ENCODE measurements at places on chromosomes 4 and X.

DNA sequence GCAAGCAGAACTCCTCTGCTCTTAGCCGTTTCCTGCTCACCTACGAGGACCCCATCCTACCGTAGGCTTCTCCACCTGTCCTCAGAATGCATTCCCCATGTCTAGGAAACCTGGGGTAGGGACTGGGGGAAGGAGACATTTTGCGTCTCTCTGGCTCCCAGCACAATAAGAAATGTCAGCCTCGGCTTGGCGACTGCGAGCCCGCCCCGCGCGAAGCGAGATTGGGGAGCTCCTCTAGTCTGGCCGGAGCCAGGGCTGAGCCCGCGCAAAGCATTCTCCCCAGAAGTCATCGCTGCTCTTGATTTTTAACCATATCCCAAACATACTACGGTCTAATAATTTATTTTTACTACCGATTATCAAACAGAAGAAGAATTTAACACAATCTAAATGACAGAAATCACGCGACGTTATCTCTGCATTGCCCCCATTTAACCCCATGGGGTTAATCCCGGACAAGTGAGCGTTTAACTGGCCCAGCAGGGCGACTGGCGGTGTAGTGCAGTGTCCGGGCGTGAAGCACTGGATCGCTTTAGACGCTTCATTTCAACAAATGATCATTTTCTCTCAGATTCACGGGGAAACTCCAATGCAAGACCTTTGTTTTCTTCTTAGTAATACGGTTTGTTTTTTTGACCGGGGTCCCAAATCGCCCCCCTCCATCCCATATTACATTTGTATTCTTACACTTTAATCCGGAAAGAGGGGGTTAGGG, 8.0 kb upstream of the PITX2 start:
- DNase-seq: no peak

- no peak for DNase-seq
Observed at GRCh38 chr4:98193459-98194105, 50.3 kb upstream of the STPG2 start.

- DNase-seq: no peak
Observed at GRCh38 chr4:141409556-141409955, 188.9 kb downstream of the ZNF330 start.

DNA sequence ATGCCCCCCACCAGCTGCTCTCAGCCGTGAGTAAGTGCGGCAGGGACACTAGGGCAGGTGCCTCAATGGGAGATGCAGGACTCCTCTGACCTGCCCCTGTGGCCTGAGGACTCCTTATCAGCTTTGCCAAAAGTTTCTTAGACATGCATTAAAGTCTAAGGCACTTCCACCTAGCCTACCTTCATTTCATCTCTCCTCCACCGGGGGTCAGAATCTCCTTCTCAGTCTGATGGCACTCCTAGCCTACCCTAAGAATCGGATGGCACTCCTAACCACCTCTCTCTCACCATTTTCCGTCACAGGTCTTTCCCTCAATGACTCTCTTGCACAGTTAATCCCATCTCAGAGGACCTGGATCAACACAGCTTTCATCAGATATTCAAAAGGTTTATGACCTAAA, 85.9 kb downstream of the OTC start:
- DNase-seq: no peak

GRCh38 chr4:62232814-62233213, 1032.7 kb downstream of the ADGRL3 start:
- no peak for DNase-seq

DNA sequence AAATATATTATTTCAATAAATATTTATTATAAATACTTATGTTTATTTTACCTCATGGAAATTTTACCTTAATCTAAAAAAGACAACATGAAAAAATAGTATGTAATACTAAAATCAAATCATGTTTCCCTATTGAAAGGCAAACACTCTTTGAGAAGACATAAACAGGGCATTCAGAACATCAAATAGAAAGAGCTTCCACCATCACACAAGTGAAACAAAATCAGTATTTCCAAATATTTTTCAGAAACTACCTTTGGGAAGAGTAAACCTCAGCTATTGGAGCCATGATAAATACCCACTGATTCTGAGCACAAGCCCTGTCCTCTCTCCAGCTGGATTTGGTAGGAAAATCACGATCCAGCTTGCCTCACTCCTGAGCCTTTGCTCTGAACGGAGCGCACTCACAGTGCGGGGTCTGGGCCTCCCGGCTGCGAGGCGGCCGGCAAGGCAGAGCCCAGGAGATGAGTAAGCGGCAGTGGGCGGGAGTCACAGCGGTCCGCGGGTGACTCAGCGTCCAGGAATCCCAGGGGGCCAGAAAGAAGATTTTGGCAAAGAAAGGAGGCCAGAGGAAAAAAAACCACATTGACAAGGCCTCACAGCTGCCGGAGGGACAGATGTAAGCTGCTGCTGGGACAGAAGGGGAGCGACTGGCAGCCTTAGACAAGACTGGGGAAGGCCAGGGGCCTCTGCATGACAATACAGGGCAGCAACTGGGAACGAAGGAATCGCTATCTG, 14.7 kb upstream of the ANXA5 start:
- DNase-seq: peak; percentile 37

- no peak for DNase-seq
Observed at GRCh38 chr4:98639523-98639922, 18.9 kb downstream of the TSPAN5 start.

DNA sequence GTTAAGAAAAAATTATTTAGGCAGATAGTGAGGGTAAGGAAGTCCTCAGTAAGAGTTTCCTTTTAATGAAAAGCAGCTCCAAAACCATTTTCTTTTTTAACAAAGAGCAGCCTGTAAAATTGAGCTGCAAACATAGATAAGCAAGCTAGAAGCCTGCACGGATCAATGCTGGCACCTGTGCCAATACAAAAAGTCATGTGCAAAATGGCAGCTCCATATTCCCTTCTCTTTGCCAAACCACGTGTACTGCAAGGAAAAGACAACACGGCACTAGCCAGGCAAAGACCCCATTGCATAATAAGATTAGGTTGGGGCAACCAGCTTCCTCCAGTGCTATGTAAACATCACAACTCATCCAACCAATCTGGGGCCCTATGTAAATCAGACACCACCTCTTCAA, 268.4 kb upstream of the INTU start:
- no peak for DNase-seq

- no peak for DNase-seq
Observed at GRCh38 chr4:53963336-53963735, 101.1 kb downstream of the CHIC2 start.

DNA sequence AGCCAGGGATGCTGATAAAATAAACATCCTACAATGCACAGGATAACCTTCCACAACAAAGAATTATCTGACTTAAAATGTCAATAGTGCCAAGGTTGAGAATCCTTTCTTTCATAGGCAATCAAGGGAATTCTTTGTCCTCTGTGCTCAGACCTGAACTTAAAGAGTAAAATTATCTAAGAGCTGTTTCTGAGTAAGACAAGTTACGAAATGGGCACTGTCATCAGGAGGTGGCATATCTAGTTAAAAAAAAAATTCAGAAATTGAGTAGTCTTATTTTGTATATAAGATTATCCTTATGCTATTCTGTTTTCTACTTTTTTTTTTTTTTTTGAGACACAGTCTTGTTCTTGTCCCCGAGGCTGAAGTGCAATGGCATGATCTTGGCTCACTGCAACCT, 3.3 kb upstream of the RAB33B start:
- no peak for DNase-seq

DNA sequence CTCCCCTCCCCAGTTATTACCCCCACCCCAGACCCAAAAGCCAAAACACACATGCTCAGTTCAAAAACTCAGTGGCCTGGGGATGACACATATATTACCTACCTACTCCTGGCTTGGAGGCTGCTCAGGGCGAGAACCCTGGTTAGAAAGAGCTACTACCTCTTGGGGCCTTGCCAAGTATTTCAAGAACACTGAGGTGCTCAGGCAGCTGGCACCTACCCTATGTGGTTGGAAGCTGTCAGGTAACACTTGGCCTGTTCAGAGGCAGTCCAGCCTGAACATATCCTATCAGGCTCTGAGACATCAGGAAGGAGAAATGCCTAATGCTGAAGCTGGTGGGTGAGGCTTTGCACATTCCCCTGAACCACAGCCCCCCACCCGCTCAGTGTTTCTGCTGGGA, 4.9 kb downstream of the BCAP31 start:
- DNase-seq: no peak

- DNase-seq: peak; percentile 47
Observed at GRCh38 chrX:47311932-47312774, 58.2 kb upstream of the ZNF157 start.

- no peak for DNase-seq
Observed at GRCh38 chrX:41164449-41164848, 79.2 kb downstream of the USP9X start.

DNA sequence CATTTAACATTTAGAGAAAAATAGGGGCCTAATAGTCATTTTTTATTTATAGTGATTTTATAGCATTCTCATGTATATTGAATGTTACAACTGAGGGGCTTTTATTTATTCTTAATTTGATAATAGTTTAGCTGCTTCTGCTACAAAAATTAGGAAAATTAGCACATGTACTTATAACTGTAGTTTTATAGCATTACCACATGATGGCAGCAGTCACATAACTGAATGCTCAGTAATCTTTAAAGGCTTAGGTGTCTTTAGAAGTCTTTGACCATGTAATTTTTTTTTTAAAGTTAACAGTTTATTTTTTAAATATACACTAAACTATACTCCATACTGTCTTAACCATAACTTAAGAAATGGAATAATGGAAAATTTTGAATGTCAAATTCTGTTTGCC, 136.6 kb downstream of the STAG2 start:
- DNase-seq: no peak

- no peak for DNase-seq
Observed at GRCh38 chr4:156961196-156962057, 10.2 kb downstream of the PDGFC start.

DNA sequence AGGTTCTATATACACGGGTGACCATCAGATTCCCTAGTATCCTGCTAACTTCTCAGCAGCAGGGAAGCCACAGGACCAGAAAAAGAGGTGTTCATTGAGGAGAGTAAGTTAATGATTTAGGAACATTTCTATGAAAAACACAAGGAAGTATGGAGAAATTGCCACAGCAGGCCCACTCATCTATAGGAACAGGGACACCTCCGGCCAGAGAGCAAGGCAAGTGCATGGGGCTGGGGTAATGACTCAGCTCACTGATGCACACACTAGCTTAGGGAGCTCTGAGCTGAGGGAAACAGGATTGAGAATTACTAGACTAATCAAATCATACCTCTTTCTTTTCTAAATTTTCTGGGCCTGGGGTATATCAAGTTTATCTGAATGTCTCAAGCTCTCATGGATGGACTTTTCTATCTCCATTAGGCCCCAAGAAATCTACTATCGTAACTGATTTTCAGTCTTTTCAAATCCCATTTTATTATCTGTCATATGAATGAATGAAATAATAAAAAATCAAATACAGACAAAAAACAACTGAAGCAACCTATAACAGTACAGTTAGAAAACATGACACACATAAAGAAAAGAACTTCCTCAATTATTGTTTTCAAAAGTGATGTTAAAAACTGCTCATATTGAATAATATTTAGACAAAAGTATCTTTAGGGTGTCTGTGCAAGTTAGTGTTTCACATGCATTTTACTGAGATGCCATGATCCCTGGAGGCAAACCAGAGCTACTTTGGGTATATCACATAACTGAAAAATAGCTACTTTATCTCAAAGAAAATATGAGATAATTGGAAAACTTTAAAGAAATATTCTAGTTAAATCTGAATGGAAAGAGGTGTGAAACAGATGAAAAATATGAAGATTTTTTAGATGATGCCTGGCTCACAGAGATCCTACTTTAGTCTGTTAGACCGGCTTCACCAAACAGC, 89.8 kb downstream of the FBXO8 start:
- no peak for DNase-seq

GRCh38 chrX:10104958-10105658, 51.7 kb upstream of the CLCN4 start:
- DNase-seq: no peak

GRCh38 chr4:41443340-41444079, 94.4 kb upstream of the LIMCH1 start:
- DNase-seq: no peak

- no peak for DNase-seq
Observed at GRCh38 chr4:31442236-31442635, 722.1 kb downstream of the PCDH7 start.

All from stimulated activated CD4-positive, alpha-beta T cell treated with anti-CD3 and anti-CD28 coated beads, Interleukin-2, amount 100 ng/mL, for 24 hours (primary cell).